ENCODE measurements at places on chromosomes 11 and 22. TPM values are rescaled to one million over a fixed set of nuclear protein-coding genes. Genes with fewer than 3 reads are reported as not detected.

Gene VPREB1
- polyA plus RNA-seq = 6.7 TPM

Gene PGM2L1
- polyA plus RNA-seq = 3.6 TPM

Gene MYBPC3
- polyA plus RNA-seq = not detected

Gene FXYD6
- polyA plus RNA-seq = not detected

Gene OMP
- polyA plus RNA-seq = not detected

Gene SLC22A6
- not detected for polyA plus RNA-seq

Gene TRIM34
- 29.8 TPM for polyA plus RNA-seq

- peak overlapping the region; percentile 59 for H3K4me3 ChIP-seq
- H3K27ac ChIP-seq = no peak overlapping the region
- H3K27me3 ChIP-seq = peaks cover 36% of the 10 kb centered on the region
- H3K36me3 ChIP-seq = no peaks in the 10 kb centered on the region
- DNase-seq = peak; percentile 51
Observed at GRCh38 chr11:721247-721740, 15.3 kb downstream of the EPS8L2 start.

GRCh38 chr11:75052457-75052856 is 44.2 kb downstream of the OR2AT4 start:
- H3K36me3 ChIP-seq = peaks cover 22% of the 10 kb centered on the region
- no peak for DNase-seq
- H3K4me3 ChIP-seq = no peak overlapping the region
- peaks cover 34% of the 10 kb centered on the region for H3K4me1 ChIP-seq
- H3K27ac ChIP-seq = no peak overlapping the region

- no peak for DNase-seq
- H3K4me3 ChIP-seq = no peak overlapping the region
- H3K4me1 ChIP-seq = no peaks in the 10 kb centered on the region
- H3K27ac ChIP-seq = peak overlapping the region; percentile 65
- no peaks in the 10 kb centered on the region for H3K27me3 ChIP-seq
Observed at GRCh38 chr22:45341498-45341897, 31.8 kb downstream of the FAM118A start.

DNA sequence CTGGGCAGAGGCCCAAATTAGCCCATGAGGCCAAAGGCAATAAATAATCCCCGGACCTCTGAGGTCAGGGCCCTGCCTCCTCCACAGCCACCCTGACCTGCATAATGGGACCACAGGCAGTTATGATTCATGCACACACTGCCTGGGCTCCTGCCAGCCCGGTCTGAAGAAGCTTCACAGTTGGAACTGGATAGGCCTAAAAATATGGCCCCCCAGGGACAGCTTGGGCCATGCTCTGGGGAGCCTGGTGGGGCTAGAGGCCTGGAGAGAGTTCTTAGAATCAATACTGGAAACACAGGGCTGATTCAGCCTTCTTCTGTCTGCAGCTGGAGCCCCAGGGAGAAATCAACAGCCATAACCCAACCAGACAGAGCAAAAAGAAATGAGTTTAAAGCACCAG is 112.8 kb upstream of the CADM1 start:
- H3K4me3 ChIP-seq = no peak overlapping the region
- no peak for DNase-seq
- no peaks in the 10 kb centered on the region for H3K4me1 ChIP-seq

- H3K36me3 ChIP-seq = no peaks in the 10 kb centered on the region
- DNase-seq = no peak
- no peak overlapping the region for H3K27ac ChIP-seq
Observed at GRCh38 chr22:43567691-43568324, 156.0 kb downstream of the MPPED1 start.

DNA sequence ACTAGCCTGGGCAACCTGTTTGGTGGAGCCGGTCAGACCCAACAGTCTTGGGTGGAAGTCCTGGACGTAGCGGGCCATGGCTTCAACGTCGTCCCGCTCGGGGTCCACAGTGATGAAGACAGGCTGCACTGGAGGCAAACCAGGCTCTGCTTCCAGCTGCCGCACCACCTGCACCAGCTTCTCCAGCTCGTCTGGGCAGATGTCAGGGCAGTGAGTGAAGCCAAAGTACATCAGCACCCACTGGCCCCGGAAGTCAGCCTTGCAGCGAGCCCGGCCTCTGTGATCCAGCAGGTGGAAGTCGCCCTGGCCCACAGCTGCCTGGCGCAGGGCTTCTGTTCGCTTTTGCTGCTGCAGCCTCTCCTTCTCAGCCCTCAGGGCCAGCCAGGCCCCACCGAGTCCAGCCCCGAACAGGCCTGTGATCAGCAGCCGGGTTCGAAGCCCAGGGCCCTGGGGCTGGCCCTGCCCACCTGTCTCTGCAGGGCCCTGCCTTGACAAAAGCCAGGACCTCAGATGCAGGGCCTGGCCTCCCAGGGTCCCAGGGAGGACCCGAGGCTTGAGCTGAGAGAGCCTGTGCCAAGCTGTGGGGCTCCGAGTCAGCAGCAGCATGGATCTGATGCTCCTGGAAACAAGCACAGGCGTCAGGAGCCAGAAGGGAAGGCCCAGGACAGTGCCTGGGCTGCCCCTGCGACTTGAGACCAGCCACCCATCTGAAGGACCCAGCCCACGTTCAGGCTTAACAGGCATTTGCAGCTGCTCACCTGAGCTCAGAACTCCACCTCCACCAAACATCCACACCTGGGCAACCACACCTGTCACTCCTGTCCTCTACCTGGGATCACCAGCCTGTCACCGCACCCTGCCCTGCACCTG is 1.4 kb downstream of the SCO2 start:
- peaks cover 31% of the 10 kb centered on the region for H3K4me1 ChIP-seq
- peak overlapping the region; percentile 92 for H3K4me3 ChIP-seq
- DNase-seq = no peak
- H3K36me3 ChIP-seq = no peaks in the 10 kb centered on the region
- no peaks in the 10 kb centered on the region for H3K27me3 ChIP-seq

DNA sequence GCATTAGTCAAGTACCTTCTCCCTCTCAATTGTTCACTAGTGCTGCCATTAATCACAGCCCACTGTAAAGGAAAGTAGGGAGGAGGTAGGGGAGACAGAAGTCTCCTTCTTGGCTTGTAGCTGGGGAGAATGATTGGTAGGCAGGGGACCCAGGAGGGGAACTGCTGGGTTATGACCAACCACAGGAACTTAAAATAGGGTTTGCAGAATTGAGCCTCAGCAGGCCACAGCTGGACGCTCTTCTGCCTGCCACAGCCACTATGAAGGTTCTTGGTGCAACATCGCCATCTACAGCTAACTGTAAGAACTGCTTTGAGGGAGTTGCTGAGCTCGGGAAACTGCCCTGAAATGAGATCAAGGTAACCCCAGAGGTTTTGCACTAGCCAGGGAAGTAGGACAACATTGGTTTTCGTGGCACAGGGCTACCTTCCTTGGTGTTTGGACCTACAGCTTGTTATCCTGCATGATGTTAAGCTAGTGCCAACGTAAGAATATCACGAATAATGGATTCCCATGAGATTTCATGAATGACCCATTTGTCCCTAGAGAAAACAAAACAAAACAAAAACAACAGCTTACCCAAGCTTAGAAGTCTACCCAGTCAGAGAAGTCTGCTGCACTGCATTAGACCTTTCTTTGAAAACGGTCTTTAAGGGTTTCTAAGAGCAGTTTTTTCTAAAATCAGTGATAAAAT is 787.1 kb upstream of the API5 start:
- no peak overlapping the region for H3K4me3 ChIP-seq
- no peaks in the 10 kb centered on the region for H3K36me3 ChIP-seq
- H3K4me1 ChIP-seq = no peaks in the 10 kb centered on the region
- DNase-seq = no peak

DNA sequence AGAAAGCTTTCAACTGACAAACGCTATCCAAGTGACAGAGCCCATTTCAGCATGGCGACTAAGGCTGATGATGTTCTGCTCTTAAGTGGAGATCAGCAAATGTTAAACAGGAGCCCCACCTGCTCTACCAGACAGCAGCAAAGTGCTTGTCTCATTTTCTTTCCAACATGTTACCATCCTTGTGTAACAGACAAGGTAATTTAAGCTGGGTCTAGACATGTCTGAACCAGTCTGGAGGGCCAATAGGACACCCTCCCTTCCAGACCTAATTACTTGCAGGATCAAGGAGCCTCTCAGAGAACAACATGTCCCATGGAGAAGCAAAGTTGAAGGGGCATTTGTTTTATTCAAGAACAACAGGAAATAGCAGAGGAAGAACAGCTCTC is 3.9 kb upstream of the LMO2 start:
- no peaks in the 10 kb centered on the region for H3K36me3 ChIP-seq
- no peak overlapping the region for H3K27ac ChIP-seq
- H3K4me3 ChIP-seq = no peak overlapping the region
- peaks cover 5% of the 10 kb centered on the region for H3K27me3 ChIP-seq

DNA sequence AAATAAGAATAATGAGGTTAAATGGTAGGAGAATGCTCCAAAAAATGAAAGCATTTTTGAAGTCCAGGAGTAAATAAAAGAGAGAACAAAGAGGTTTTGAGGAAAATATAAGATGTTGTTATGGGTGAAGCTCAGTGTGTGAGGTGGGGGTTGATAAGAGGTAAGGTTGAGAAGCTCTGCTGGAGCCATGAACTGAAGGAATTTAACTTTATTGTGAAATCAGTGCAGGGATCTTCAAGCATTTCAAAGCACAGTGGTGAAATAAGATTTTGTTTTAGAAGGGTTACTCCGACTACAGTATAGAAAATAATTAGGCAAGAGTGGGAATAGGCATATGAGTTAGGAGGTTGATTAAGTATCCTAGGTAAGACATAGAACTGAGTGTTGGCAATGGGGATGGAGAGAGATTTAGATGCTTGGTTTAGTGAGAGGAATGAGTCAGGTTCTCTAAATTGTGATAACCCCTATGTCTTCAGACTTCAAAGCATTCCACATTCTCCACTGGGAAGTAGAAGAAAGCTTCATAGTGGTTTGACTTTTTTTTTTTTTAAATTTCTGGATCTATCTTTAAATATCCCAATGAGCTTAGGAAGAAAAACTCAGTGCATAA is 403.2 kb downstream of the AASDHPPT start:
- no peaks in the 10 kb centered on the region for H3K27me3 ChIP-seq
- no peak overlapping the region for H3K27ac ChIP-seq
- H3K4me1 ChIP-seq = no peaks in the 10 kb centered on the region

DNA sequence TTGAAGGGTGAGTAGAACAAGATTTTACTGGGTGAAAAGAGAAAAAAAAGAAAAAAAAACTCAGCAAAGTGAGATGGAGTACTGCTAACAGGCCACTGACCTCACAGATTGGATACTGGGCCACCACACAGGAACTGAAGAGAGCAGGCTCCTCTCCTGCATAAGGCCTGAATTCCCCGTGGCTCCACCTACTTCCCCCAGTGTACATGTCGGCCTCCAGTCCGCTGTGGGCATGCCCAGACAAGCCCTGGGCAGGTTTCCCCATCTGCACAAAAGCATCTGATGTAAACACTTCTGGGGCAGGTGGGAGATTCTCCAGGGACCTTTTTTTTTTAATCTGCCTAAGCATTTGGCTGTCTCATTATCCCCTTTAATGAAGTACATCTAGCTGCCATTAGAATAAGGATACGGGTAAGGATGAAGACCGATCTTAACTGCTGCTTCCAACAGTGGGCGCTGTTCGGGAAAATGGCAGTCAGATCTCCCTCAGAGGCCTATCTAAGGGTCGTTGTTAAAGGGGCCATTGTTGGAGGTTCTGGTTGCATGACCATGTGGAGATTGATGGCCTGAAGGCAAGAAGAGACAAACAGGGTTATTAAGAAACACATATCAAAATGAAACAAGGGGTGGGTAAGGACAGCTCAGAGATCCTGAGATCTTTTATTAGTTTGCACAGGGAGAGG is 48.5 kb downstream of the MS4A13 start:
- H3K4me3 ChIP-seq = no peak overlapping the region
- H3K36me3 ChIP-seq = peaks cover 13% of the 10 kb centered on the region
- no peak for DNase-seq
- H3K4me1 ChIP-seq = peaks cover 7% of the 10 kb centered on the region

DNA sequence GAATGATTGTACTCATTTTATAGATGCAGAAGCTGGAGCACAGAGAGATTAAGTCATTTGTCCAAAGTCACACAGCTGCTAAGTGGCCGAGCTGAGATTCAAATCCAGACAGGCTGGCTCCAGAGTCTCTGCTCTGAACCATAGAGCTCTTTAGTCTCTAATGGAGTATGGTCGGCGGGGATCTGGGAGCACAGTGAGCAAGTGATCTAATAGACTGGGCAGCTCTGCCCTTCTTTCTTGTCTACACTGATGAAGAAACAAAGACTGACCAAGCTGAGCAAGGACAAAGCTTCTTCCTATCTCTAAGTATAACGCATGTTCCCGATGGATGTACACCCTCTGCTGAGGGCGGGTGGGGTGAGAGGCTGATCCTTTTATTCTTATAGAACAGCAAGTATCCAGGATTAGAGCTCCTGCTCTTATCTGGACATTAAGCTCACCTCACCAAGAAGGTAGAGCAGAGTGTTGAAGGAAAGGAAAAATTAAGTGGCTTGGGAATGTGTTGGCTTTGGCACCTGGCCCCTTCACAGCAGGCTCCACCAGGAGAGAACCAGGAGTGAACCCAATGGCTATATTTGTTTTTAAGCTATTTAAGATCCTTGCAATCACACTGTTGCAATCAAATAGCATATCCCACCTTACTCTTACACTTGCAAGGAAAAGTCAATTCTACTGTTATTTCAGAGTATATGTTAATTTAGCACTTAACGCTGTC is 68.7 kb downstream of the ETS1 start:
- no peak for DNase-seq
- peak overlapping the region; percentile 83 for H3K27ac ChIP-seq
- peak overlapping the region; percentile 99 for H3K4me3 ChIP-seq

DNA sequence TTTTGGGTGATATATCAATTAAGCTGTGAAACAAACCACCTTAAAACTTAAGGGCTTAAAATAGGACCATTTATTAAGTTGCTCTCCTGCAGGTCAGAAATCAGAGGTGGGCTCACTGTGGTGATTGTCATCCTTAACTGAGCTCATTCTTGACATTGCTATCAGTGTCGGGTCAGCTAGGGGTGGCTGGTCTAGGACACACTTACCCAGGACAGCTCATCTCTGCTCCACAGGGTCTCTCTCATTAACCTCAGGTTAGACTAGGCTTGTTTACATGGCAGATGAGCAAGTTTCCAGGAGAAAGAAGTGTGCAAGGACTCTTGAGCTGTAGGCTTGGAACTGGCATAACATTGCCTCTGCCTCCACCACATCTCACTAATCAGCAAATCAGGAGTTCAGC is 601.0 kb upstream of the RAG2 start:
- H3K27ac ChIP-seq = no peak overlapping the region
- no peaks in the 10 kb centered on the region for H3K36me3 ChIP-seq
- no peak for DNase-seq
- no peak overlapping the region for H3K4me3 ChIP-seq

All from naive B cell (primary cell).